Stimulated activated CD4-positive, alpha-beta T cell treated with anti-CD3 and anti-CD28 coated beads, Interleukin-4, amount 100 ng/mL, for 48 hours (primary cell): ENCODE measurements at places on chromosomes 6 and 20.

DNA sequence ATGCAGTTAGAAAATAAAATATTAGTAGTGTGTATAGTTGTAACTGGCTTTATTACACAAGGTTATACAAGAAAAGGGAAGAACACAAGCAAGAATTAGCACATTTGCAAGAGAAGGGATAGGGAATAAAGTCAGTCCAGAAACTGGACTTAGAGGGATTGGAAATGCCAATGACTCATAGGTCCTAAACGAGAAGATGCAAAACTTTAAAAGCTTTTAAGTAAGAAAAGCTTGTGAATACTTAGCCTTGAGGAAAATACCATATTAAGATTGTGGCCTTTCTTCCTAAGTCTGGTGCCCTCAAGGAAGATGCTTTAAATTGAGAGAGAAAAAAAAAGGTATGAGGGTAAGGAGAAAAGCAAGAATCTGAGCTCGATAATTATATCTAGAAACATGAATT, 102.3 kb upstream of the MCHR2 start:
- DNase-seq, result no peak

- DNase-seq, result no peak
Observed at GRCh38 chr6:10882657-10883171, 873 bp upstream of the GCM2 start.

- DNase-seq, result no peak
Observed at GRCh38 chr20:25539742-25540672, 45.3 kb downstream of the NINL start.

DNA sequence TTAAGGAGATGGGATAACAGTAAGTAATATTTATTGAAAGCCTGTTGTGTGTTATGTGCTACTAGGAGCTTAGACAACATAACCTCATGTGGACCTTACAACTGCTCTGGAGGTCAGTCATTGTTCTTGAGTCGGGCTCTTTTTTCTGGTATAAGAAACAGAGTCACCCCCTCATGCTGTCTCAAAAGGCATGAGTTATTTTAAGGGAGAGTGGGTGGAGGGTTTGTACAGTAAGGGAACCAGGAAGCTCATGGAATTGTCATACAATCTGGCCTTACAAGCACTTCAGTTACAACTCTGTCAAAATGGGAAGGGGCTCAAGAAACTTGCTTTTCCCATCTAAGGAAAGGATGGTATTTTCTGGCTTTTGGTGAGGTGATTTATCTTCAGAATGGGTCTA, 16.5 kb upstream of the DSE start:
- no peak for DNase-seq

DNA sequence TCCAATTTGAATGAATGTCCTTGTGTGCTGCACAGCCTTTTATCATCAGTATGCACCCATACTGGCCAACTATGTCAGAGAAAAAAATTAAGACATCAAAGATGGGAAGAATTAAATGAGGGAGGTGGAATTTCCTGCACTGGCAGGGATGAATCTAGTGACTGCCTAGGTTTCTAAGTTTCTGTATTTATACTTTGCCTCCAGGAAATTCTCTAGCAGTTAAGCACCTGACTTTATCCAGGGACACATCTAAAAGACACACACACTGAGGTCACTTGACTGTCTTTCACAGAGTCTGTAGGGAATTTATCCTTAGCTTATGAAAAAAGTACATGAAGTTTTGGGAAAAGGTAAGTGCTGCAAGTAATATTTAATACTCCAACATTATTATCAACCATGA, 636.5 kb upstream of the PTCHD4 start:
- no peak for DNase-seq

- no peak for DNase-seq
Observed at GRCh38 chr6:71406865-71407860, 118.6 kb downstream of the OGFRL1 start.

- no peak for DNase-seq
Observed at GRCh38 chr6:131223416-131223815, 88.1 kb downstream of the AKAP7 start.
